Activated naive CD4-positive, alpha-beta T cell treated with anti-CD3 and anti-CD28 coated beads, Interleukin-2, amount 50 U/mL, for 16 hours (primary cell): ENCODE measurements at places on chromosomes 13 and 19.

- DNase-seq: no peak
These were observed 72.7 kb downstream of the SIAH3 start for GRCh38 chr13:45778882-45779281.

DNA sequence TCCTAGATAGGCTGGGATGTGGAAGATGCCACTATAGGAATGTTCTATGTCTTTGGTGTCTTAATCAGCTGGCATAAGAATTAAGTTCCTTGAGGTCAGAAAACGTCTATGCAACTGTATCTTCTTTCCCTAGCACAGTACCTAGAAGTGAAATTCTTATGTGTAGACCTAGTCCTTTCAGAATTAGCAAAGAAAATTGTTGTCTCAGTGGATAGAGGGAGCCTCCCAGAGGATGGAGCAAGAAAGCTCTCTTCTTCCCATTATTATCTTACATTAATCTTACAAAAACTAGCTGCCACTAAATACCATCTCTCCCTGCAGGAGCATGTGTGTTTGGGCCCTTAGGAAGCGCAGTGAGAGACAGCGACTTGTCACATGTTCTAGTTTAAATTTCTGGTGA lies 11.6 kb downstream of the CLDN10 start:
- no peak for DNase-seq

- no peak for DNase-seq
These were observed 21.5 kb upstream of the GPR18 start for GRCh38 chr13:99279637-99280036.

- DNase-seq: no peak
These were observed 40.6 kb downstream of the PHF11 start for GRCh38 chr13:49536144-49536873.

DNA sequence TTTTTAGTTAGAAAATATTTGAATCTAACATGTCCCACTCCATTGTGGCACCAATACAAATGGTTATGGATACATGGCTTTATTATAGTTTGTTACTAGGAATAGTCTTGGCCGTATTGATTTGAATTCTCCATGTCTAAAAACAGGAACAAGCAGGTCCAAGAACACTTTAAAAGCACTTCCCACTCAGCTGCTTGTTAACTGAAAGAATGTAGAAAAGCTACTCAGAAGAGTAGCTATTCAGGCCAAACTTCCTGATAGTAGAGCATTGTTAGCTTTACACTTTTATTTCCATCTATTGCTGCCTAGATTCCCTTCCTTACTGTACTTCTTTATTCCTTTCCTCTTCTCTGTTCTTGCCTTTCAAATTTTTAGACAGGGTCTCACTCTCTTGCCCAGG lies 6.9 kb downstream of the PIBF1 start:
- no peak for DNase-seq

- no peak for DNase-seq
These were observed 364.3 kb downstream of the KCNRG start for GRCh38 chr13:50379584-50379983.

- DNase-seq: no peak
These were observed 1064.4 kb downstream of the UQCRFS1 start for GRCh38 chr19:28148554-28148953.

DNA sequence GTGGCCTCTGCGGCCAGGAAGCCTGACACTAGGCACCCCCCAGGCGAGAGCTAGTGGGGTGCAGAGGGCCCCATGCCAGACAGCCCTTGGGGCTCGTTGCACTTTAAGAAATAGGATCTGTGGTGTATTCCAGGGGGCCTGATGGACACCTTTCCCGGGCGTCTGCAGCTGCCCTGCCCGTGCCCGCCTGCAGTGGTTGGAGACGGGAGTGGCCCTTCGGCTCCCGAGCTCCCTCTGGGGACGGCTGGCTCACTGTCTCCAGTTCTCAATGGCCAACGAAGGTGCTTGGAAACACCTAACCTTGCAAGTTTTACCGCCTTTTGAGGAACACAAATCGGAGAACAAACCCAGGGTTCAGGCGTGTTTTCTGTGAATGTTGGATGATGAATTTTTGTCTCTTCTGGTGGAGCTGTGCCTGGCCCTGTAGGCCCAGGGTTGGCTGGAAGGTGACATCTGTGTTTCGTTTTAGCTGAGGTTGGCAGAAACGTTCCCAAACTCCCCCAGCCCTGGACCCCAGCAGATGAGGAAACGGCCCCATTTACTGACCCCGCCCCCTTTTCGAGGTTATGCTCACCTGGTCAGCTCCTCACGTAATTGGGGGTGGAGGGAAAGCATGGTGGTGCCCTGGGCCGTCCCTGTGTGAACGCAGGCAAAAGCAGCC lies 17.4 kb upstream of the NPAS1 start:
- DNase-seq: no peak

DNA sequence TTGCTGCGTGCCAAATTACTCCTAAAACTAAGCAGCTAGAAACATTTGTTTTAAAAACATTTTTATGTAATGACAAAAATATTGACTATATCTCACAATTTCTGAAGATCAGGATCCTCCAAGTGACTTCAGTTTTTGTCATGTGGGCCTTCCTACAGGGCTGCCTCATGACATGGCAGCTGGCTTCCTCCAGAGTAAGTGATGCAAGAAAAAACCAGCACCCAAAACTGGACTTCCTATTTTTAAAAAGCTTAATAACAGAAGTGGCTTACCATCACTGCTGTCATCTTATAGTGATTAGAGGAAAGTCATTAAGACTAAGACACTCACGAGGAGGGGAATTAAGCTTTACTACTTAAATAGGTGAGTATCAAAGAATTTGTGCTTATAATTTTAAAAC lies 681.7 kb downstream of the PCDH17 start:
- no peak for DNase-seq

DNA sequence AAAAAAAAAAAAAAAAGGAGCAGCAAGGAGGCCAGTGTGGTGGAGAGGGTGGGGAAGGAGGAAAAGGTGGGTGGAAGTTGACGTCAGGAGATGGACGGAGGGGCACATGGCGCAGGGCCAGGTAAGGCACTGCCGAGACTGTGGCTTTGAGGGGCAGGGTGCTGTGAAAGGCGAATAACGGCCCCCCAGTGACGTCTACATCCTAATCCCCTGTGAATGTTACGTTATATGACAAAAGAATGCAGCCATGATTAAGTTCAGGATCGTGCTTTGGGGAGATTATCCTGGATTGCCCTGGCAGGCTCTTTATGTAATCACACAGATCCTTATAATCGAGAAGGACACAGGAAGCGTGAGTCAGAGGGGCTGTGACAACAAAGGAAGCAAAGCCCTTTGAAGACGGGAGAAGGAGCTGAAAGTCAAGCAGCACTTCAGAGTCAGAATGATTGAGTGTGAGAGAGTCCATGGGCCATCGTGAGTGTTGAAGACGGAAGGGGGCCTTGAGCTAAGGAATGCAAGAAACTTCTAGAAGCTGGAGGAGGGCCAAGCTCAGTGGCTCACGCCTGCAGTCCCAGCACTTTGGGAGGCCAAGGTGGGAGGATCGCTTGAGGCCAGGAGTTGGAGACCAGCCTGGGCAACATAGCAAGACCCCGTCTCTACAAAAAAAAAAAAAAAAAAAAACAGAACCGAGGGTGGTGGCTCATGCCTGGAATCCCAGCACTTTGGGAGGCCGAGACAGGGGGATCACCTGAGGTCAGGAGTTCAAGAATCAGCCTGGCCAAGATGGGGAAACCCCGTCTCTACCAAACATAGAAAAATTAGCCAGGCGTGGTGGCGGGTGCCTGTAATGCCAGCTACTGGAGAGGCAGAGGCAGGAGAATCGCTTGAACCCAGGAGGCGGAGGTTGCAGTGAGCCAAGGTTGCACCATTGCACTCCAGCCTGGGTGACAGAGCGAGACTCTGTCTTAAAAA lies 13.8 kb upstream of the CEACAM16 start:
- DNase-seq: no peak

- DNase-seq: no peak
These were observed 120.9 kb upstream of the TSC22D1 start for GRCh38 chr13:44697058-44697457.

DNA sequence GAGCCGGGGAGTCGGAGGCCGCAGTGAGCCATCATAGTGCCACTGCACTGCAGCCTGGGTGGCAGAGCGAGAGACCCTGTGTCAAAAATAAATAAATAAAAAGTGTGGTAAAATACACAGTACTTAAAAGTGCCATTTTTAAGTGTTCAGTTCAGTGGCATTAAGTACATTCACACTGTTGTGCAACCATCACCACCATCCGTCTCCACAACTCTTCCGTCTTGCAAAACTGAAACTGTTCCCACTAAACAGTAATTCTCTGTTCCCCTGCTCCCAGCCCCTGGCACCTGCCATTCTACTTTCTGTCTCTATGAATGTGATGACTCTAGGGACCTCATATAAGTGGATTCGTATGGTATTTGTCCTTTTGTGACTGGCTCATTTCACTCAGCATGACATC lies 13.3 kb downstream of the SLC25A42 start:
- DNase-seq: no peak

DNA sequence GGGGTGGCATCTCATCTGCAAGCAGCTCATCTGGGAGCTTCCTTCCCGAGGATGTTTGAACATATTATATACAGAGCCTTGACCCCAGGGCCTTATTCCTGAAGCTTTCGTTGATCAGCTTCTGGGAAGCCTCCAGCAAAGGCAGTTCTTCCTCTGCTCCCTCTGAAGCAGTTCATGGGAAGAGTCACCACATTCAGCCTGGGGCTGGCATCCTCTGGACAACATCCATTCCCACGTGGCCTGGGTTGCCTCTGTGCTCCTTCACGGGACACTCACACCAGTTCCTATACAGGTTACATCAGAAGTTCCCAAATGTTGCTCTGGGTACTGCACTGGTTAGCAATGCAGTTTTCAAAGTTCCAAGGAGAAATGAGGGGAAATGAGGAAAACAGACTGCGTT lies 29.6 kb downstream of the COL4A2 start:
- no peak for DNase-seq

DNA sequence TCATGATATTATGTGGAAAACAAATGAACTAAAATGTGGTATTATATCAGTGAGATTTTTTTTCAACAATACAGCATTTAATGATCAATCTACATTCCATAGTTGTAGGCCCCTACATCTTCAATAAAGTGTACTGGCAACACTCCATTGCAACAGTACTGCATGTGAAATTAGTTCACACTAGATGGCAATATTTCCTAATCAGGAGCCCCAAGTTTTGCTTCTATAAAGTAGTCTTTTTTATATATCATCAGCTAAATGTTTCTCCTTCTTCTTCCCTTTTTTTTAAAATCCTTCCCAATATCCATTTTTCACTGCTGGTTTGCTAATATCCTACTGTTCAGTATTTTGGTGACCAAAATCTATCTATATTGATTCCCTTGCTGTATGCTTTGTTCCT lies 528.3 kb upstream of the ATXN8OS start:
- no peak for DNase-seq

- no peak for DNase-seq
These were observed 71.0 kb downstream of the RASL11A start for GRCh38 chr13:27341616-27342015.

DNA sequence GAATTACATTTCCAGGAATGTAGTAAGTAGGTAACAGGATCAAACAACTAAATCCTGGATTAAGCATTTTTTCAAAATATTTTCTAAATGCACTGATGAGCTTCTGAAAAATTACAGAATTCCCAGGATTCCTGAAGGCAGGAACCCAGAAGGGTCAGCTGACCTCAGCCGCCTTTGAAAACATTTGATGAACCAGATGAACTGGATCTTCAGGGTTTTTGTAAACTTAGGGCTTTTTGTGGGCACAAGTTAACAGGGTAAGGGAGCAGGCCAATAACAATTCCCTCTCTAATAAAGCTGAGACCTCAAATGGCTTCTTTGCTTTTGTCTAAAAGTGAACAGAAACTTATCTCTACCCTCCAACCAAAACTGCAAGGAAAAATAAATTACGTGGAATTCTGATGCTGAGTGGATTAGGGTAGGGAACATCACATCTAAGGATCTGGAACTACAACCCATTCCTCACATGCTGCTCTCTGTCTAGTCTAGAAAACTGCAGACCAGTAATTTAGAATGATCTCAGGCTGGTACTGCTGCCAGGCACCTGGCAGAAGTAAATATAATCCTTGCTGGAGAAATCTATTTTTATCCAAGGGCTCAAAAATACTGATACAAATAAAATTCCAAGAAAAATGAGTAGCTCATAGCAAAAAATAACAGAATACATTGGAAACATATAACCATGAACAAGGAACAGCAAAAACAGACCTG lies 48.2 kb upstream of the N4BP2L1 start:
- no peak for DNase-seq

- DNase-seq: no peak
These were observed at the start of gene CEACAM6 for GRCh38 chr19:41755328-41755913. TSS of gene CEACAM6 (plus strand) at chr19:41755530. CDS start at chr19:41755639, 109 bp downstream.

DNA sequence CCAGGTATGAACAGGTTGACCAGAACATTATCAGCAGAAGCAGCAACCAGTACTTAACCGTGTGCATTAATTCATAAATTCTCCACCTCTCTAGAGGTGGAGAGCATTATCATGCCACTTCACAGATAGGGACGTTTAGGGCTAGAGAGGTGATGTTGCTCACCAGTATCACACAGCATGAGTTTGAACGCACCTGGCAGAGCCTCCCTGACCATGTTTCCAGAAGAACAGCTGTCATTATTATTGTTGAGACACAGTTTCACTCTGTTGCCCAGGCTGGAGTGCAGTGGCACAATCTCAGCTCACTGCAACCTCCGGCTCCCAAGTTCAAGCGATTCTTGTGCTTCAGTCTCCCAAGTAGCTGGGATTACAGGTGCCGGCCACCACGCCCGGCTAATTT lies 6.8 kb downstream of the KANK2 start:
- DNase-seq: no peak

DNA sequence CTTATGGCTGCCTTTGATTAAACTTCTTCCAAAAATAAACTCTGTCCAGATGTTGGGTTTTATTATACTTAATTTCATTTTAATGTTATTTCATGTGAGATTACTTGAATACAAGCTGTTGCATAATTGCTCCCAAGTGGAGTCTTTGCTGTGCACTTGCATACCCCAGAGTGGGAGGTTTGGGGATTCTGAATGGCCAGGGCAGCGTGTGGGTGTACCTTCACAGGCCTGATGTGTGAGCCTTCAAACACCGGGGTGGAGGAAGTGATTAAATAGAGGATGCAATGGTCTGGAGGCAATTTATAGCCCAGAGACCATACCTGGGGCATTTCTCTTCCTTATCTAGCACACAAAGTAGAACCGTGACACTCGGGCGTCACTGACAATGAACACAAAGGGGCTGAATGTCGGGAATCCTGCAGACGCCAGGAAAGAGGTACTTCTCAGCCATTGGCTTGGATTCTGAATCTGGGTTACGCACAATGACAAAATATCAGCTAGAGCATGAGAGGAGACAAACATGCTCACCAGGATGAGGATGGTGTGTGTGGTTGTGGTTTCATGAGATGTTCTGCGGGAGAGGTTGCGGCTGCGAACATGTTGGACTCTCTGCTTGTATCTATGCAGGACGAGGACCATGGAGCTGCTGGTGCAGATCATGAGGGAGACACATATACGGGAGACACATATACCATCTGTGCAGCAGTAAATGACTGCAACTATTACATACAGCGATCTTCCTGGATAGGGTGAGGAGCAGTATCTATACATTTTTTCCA lies 7.1 kb upstream of the LILRA5 start:
- no peak for DNase-seq

- no peak for DNase-seq
These were observed 107.2 kb upstream of the CACNA1A start for GRCh38 chr19:13613447-13613846.
